ENCODE measurements at places on chromosomes 6 and 20.

- DNase-seq: no peak
Measured at GRCh38 chr6:104108634-104109033, 751.1 kb downstream of the HACE1 start.

- no peak for DNase-seq
Measured at GRCh38 chr6:159762681-159763293, 942 bp downstream of the ACAT2 start.

- DNase-seq: no peak
Measured at GRCh38 chr20:62485062-62485700, 9.4 kb upstream of the GATA5 start.

- no peak for DNase-seq
Measured at GRCh38 chr20:40600441-40601219, 88.4 kb downstream of the MAFB start.

DNA sequence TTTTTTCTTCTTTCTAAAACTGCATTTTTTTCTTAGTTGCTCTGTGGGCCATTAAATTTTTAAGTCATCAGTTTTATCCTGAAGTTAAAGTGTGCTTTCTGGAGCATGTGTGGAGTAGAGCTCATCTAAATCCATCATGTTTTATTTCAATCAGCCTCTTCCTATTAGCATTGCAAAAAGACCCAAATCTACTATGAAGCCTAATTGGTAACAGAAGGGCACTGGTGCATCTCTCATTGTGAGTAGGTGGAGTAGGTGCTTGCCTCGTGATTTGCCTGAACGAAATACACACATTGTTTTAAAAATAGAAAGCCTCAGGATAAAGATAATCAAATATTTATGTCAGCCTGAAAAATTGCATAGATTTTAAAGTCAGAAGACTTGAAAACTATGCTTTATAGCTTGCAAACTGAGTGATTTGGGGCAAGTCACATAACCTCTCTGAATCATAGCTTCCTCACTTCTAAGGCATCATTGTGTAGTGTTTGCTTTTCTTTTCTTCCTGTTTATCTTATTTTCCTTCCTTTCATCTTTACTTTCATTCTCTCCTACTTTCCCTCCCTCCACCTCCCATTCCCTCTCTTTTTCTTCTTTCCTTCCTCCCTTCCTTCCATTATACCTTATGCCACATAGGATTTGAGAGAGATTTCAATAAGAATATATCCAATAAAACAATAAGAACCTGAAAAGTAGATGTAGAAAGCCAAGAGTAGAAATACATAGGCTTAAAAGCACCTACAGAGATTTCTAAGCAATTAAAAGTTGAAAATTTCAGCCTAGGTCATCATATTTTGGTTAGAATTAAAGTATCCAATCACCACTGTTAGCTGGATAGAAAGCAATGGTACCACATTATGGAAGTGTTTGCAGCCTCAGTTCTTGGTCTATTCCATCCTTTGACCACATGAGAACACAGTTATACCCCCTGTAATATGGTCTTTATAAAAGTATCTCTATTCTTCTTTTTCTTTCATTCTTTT is 49.6 kb upstream of the RNF146 start:
- no peak for DNase-seq

- no peak for DNase-seq
Measured at GRCh38 chr6:91580635-91581034, 993.8 kb upstream of the MAP3K7 start.

GRCh38 chr6:13101985-13102384 is 226.4 kb downstream of the TBC1D7 start:
- DNase-seq: no peak

GRCh38 chr20:56439771-56440291 is 27.8 kb downstream of the CASS4 start:
- no peak for DNase-seq

GRCh38 chr20:47501482-47502270 is at the start of gene NCOA3:
Gene NCOA3 (plus strand): TSS chr20:47501887. CDS start chr20:47622248, 120,361 bp downstream.
- no peak for DNase-seq

DNA sequence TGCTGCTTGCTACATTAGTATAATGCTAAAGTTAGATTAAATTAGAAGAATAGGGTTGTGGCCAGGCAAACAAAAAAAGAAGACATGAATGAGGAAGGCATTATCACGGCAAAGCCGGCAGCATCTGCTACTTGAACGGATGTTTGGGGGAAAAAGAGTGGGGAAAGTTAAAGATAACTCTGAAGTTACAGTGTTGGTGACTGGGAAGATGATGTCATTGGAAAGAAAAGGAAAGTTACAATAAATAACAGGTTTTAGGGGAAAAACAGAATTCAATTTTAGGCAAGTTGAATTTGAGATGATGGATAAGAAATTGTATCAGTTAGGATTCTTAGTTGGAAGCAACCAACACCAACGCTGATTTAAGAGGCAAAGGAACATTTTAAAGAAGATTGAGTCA is 74.2 kb upstream of the NRN1 start:
- no peak for DNase-seq

DNA sequence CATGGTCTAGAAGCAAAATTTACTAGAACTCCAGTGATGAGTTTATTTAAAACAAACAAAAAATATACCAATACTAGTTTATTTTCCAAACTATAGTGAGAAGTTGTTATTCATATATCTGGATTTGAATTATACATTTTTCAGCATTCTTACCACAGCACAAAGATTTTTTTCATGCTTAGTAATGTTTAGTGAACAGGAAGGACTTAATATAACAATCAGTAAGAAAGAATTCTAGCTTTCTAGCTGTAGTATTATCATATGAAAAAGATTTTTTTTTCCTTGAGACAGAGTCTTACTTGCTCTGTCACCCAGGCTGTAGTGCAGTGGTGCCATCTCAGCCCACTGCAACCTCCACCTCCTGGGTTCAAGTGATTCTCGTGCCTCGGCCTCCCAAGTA is 13.8 kb downstream of the MARCKS start:
- no peak for DNase-seq
